Left kidney (tissue), 8 donors: ENCODE measurements at places on chromosomes 3 and 15. TPM values are rescaled to one million over a fixed set of nuclear protein-coding genes. Genes with fewer than 3 reads are reported as not detected.

MOBP gene
- polyA plus RNA-seq = 0.22 TPM

GP5 gene
- 0.40 TPM for polyA plus RNA-seq

SV2B gene
- 0.67 TPM for polyA plus RNA-seq

GNAT1 gene
- not detected for polyA plus RNA-seq

DNA sequence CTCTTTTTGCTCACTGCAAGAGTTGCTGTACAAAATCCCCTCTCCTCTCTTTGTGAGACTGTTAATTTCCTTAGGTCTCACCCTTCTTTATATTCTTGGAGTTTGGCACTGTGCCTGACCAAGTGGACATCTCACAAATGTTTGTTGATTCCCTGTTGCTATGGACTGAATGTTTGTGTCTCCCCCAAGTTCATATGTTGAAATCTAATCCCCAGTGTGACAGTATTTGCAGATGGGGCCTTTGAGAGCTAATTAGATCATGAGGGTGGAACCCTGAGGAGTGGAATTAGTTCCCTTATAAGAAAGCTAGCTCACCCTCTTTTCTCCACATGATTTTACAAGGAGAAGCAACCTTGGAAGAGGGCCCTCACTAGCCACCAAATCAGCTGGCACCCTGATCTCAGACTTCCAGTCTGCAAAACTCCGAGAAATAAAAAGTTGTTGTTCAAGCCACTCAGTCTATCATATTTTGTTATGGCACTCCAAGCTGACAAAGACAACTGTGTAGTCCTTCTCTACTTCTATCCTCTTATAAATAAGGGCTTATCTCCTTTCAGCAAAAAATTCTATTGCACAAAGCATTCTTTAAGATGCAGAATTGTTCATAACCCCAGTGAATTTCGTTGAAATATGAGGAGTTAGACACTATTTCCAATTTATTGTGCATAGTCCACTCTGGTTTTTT lies 65.5 kb upstream of the NPHP3 start:
- DNase-seq = peak; percentile 12

DNA sequence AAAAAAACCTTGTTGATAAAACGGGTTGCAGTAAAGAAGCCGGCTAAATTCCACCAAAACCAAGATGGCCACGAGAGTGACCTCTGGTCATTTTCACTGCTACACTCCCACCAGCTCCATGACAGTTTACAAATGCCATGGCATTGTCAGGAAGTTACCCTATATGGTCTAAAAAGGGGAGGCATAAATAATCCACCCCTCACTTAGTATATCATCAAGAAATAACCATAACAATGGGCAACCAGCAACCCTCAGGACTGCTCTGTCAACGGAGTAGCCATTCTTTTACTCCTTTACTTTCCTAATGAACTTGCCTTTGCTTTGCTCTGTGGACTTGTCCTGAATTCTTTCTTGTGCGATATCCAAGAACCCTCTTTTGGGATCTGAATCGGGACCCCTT lies 14.4 kb upstream of the CDC25A start:
- DNase-seq = no peak

GRCh38 chr15:47975427-47975826 lies 145.4 kb upstream of the SLC24A5 start:
- DNase-seq = no peak

DNA sequence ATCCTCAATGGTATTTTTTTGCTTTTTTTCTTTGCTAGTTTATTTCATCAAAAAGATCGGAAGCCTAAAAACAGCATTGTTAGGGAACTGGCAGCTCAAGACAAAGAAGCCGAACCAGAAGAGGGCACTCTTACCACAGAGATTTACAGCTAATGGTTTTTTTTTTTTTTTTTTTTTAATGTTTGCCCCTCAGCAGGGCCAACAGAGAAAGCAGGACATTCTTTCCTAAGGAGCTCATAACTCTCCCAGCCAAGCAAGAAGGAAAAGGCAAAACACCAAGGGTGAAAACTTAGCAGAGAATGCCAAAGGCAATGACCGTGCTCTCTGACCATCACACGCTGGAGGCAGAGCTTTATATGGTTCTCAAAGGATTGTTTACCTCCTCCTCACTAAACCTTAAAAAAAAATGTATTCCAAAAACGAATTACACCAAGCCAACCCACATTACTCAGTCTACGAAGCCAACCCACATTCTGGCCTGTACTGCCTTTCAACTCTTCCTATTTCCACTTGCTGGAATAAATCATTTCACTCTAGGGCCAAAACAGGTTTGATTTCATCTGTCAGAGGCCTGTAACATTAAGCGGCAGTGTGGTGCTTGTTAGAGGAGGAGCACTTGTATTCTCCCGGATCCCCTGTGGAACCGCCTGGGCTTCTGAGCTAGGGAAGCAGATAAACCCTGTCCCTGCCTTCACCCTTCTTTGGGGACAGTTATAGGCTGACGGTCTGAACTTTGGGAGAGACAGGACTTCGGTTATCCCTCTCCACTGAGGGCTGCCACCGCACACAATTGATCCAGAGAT lies 35.6 kb upstream of the GYG1 start:
- DNase-seq = peak; percentile 70

- no peak for DNase-seq
Observed at GRCh38 chr3:193464889-193465288, 86.3 kb upstream of the ATP13A5 start.

DNA sequence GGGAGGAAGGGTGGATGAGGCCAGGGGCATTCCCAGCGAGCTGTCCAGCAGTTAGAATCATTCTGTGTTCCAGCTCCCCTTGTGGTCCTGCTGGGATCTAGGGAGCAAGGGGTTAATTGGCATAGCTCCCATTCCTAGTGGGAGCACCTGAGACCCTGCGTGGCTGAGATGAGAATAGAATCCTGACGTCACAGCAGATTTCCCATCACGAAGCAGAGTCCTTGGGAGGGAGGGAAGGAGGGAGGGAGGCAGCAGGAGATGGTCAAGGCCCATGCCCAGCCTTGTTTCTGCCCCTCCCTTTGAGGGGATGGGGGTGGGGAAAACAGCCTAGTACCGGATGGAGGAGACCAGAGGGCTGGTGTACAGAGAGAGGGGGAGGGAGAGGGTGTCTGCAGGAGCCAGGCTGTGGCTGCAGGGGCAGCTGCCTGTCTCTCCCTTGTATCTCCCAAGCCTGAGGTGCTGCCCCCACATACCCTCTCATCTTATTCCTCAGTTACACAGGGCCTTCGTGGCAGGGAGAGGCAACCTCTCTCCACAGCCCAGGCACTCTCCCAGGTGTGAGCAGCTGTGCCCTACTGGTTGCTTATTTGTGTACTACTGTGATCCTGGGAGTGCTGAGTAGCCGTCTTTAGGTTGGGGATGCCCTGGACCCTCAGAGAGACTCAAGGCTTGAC lies 5.4 kb downstream of the TYRO3 start:
- peak; percentile 85 for DNase-seq

GRCh38 chr3:169750665-169751064 lies 14.2 kb downstream of the TERC start:
- no peak for DNase-seq

- DNase-seq = no peak
Observed at GRCh38 chr3:25870452-25870851, 80.6 kb downstream of the OXSM start.

GRCh38 chr15:52699457-52699856 lies 20.3 kb upstream of the ATOSA start:
- DNase-seq = no peak

GRCh38 chr3:45119376-45119775 lies 26.8 kb downstream of the CDCP1 start:
- no peak for DNase-seq
